ENCODE measurements at places on chromosomes 13 and 19. TPM values are rescaled to one million over a fixed set of nuclear protein-coding genes. Genes with fewer than 3 reads are reported as not detected.

GRCh38 chr19:13951043-13951442, 1.3 kb upstream of the DCAF15 start:
- H3K36me3 ChIP-seq = no peaks in the 10 kb centered on the region
- no peak for DNase-seq
- no peak overlapping the region for H3K4me3 ChIP-seq
- peaks cover 7% of the 10 kb centered on the region for H3K4me1 ChIP-seq
- H3K27me3 ChIP-seq = no peaks in the 10 kb centered on the region
- no peak overlapping the region for H3K27ac ChIP-seq

- peaks cover 22% of the 10 kb centered on the region for H3K4me1 ChIP-seq
- H3K4me3 ChIP-seq = peak overlapping the region; percentile 77
- peaks cover 5% of the 10 kb centered on the region for H3K36me3 ChIP-seq
- no peak for DNase-seq
- peak overlapping the region; percentile 39 for H3K27ac ChIP-seq
Observed at GRCh38 chr19:16200038-16201010, 2.6 kb downstream of the AP1M1 start.

The CYP2A7 gene
- not detected for total RNA-seq

The NCAN gene
- total RNA-seq = 0.80 TPM

DNA sequence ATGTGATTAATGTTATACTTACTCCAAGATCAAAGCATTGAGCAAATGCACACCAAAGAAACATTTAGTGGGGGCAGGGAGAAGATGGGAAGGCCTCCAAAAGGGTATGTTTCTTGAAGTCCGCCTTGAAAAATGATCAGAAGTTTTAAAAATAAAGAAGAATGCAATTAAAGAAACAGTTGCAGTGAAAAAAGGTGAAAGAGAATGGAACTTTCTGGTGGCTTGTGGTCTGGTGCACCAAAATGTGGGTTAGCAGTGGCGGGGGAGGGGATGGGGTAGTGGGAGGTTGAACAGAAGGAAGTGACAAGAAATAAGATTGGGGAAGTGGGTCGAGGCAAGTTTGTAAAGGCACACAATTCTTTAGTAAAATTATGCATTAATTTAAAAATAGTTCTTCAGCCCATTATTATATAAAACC, 2.5 kb downstream of the LCP1 start:
- peaks cover 18% of the 10 kb centered on the region for H3K4me1 ChIP-seq
- H3K27me3 ChIP-seq = no peaks in the 10 kb centered on the region
- peaks cover 4% of the 10 kb centered on the region for H3K36me3 ChIP-seq
- DNase-seq = no peak
- H3K27ac ChIP-seq = peak overlapping the region; percentile 56

The FAM216B gene
- total RNA-seq = not detected

- peaks cover 8% of the 10 kb centered on the region for H3K4me1 ChIP-seq
- peaks cover 7% of the 10 kb centered on the region for H3K36me3 ChIP-seq
- H3K4me3 ChIP-seq = peak within 1 kb of the TSS; percentile 96
- peak within 1 kb of the TSS; percentile 97 for H3K27ac ChIP-seq
- peak; percentile 90 for DNase-seq
Observed at GRCh38 chr19:17215127-17215971, at the start of gene USE1. USE1 (plus strand) TSS chr19:17215357; CDS start chr19:17215406, 49 bp downstream.

- peaks cover 32% of the 10 kb centered on the region for H3K27me3 ChIP-seq
- no peak for DNase-seq
- H3K4me3 ChIP-seq = no peak overlapping the region
- H3K27ac ChIP-seq = peak overlapping the region; percentile 8
Observed at GRCh38 chr13:45792827-45793303, 58.7 kb downstream of the SIAH3 start.

- H3K4me3 ChIP-seq = no peak overlapping the region
- no peak for DNase-seq
- H3K36me3 ChIP-seq = no peaks in the 10 kb centered on the region
Observed at GRCh38 chr13:65166675-65167074, 2063.5 kb downstream of the PCDH9 start.
